ENCODE measurements at places on chromosomes 1 and 21.

- DNase-seq, result no peak
Measured at GRCh38 chr1:207155028-207155427, 51.0 kb downstream of the C4BPA start.

DNA sequence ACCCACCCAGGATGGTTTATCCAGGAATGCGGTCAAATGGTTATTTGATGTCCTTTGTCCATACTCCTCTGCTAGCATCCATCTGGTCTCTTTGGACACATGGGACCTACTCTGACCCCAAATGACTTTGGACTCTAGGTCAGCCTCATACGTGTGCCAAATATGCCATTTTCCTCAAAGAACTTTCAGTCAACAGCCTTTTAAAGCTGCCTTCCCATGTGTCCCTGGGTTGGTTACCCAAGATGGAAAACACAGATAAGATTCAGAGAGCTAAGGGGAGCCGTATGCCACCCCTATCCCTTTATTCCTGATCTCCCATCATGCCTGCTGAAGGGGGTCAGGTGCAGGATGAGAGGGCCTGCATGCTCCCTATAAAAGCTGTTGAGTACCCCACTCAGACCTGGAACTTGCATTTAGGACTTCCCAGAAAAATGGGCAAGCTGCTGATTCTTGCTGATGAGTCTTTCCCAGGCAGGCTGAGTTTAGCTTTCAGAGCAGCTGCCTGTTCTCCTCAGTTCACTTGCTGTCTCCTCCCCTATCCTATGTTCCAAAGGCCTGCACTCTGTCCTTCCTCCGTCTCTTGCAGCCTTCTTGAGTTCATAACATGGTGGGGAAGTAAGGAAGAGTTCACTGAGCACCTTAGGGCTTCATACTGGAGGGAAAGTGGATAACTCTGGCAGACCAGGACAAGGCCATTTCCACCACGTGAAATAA lies 19.8 kb downstream of the CHI3L2 start:
- DNase-seq, result no peak

- DNase-seq, result no peak
Measured at GRCh38 chr1:26289158-26290059, 9.5 kb downstream of the SH3BGRL3 start.

- no peak for DNase-seq
Measured at GRCh38 chr1:101295209-101295608, 58.4 kb downstream of the S1PR1 start.
